Stimulated activated naive CD4-positive, alpha-beta T cell treated with Interleukin-2 at 50 U/mL for 16 hours (primary cell): ENCODE measurements at places on chromosomes 7 and 10.

DNA sequence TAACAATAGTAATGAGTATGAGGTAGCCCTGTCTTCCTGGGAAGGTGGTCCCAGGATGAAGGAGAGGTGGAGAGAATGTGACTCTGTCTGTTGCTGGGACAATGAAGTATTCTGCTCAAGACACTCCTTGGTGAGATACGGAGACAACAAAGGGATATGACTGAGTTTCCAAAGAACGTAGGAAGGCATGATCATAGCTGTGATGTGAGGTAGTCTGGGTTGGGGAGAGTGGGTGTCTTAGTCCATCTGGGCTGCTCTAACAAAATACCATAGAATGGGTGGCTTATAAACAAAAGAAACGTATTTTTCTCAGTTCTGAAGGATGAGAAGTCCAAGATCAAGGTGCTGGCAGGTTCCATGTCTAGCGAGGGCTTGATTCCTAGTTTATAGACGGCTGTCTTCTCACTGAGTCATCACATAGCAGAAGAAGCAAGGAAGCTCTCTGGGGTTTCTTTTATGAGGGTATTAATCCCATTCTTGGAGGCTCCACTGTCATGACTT, 84.9 kb upstream of the RHOBTB1 start:
- no peak for DNase-seq

DNA sequence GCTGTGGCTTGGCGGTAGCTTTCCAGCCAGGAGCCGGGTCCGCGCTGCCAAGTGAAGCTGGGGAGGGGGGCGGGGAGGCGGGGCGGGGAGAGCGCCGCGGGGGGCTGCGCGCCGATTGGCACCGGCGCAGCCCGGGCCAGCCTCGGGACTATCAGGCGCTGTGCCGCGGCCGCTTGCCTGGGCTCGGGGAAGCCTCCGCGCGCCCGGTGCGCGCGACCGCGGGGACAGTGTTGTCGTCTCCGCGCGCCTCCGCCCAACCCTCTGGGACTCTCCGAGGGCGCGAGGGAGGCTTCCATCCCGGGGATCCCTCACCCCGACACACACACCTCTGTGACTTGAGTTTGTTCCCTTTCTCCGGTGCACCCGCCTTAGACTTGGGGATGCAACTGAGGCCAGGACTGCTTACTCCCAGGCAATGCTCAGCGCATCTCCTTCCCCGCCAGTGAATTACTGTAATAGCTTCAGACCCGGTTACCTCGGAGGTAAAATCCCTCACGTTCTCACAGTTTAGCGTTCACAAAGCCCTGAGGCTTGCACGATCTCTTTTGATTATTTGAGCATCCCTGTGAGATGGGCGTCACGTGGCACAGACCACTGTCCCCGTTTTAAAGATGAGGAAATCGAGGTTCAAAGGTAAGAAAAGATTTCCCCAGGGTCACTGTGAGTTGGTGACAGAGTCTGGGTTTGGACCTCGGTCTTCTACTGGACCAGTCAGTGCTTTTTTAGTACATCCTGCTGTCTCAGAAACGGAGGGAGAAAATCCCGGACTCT, at the start of gene NKX1-2:
TSS of gene NKX1-2 (minus strand) at position 24 of the 771 bp plus-strand sequence. CDS start 92 bp downstream, outside the sequence.
- DNase-seq = no peak

DNA sequence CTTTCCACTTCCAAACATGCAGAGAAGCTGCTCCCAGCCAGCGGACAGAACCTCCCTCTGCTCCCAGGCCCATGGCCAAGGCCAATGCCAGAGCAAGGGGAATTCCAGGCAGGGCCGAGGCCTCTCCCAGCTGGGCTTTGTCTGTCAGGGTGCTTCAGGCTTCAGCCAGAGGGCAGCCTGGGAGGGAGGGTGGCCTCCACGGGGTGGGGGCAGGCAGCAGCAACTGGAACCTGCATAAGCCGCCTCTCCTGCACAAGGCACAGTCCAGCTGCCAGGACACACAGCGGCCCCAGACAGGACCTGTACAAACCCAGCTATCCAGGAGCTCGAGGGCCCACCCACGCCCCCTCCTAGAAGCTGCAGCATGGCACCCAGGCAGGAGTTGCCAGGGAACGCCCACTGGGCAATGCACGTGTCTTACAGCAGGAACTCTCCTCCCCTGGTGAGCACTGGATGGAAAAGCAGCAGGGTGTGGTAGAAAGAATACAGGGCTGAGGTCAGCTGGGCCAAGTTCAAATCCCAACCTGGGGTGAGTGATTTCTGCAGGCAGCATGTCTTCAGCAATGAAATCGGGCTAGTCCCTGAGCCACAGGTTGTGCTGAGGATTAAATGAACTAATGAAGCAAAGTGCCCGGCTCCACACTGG, 7.6 kb downstream of the FAM53B start:
- DNase-seq = no peak

GRCh38 chr7:1055956-1056784, 11.8 kb downstream of the GPR146 start:
- no peak for DNase-seq

DNA sequence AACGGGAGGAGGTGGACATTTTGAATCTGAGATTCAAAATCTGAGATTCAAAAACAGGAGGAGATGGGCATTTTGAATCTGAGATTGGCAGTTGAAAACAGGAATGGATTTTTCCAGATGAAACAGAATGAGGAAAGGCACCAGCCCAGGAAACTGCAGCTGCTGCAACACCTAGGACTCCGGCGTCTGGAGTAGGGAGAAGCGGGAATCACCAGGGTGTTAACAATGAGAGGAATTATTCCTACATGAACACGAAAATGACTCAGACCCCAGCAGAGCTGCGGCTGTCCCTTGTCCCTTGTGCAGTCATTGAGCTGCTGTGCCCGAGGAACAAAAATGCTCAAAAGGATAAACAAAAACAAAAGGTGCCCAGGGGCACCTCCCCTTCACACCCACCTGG, 59.9 kb upstream of the KAT6B start:
- no peak for DNase-seq

GRCh38 chr7:131540491-131541162, 15.8 kb downstream of the PODXL start:
- no peak for DNase-seq

DNA sequence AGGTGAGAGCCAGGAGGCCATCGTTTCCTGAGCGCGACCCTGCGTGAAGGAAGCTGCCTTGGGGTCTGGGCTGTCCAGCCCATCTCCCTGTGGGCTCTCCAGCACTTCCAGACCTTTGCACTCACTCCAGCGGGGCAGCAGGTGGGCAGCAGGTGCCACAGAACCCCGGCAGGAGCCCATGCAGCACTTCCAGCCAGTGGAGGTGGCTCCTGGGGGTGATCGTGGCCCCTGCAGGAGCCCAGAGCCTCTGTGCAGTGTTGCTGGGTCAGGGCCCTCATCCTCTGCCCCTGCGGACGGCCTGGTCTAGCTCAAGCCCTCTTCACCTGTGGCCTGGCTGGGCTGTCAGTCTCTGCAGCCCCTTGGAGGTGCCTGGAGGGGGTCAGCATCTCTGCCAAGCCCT, 59.9 kb downstream of the PWWP2B start:
- no peak for DNase-seq

DNA sequence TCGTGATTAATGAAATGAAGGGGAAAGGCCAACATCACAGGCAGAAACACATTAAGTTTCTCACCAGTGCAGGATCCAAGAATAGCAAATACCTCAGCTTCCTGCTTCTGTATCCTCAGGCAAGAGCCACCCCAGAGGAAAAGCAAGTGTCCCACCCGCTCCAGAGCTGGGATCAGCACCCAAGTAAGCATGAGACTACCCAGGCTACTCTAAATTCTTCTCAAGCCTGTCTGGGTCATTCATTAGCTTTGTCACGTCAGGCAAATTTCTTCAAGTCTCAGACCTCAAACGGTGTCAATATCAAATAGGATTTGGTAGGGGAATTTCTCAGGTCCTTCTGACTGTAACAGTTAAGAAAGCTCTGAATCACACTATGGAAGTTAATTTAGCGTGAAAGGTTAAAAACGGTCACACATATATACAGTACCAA, 59.0 kb downstream of the GNA12 start:
- DNase-seq = no peak

DNA sequence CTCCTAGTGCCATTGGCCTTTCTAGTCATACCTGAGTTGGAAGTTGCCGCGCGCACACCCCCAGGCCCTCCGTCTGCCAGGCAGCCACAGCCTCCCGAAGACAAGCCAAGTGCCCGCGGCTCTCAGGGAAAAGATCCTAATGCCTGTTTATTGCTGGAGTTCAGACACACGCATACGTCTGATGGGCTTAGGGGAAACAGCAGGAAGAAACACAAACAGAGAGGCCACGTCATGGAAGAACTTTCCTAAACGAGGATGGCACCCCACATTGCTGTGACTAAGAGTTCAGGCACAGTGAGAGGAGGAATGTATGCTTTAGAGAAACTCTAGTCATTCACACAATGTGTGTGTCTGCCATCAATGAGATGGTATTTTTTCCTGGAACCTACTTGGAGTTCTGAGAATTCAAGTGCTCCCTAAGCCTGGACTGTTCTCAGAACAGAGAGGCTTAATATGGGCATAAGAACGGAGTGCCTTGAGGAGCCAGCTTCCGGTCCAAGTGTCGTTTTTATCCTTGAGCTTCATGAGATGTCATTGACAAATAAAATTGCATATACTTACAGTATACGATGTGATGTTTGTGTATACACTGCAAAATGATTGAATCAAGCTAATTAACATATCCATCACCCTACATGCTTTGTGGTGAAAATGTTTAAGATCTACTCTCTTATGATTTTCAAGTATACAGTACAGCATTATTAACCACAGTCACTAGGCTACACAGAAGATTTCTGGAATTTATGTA, 11.6 kb upstream of the RBP3 start:
- no peak for DNase-seq
